ENCODE measurements at places on chromosomes 4 and X. TPM values are rescaled to one million over a fixed set of nuclear protein-coding genes. Genes with fewer than 3 reads are reported as not detected.

The CXXC4 gene
- 0.92 TPM for polyA plus RNA-seq

The SLC49A3 gene
- 10.3 TPM for polyA plus RNA-seq

The PHEX gene
- polyA plus RNA-seq: not detected

The VCX3B gene
- polyA plus RNA-seq: not detected

The GAGE12F gene
- polyA plus RNA-seq: not detected

The SLC4A4 gene
- polyA plus RNA-seq: 1.8 TPM

The CLCN4 gene
- polyA plus RNA-seq: 2.4 TPM

The GAGE12H gene
- not detected for polyA plus RNA-seq

The ERAS gene
- not detected for polyA plus RNA-seq

The NXF2B gene
- not detected for polyA plus RNA-seq

The WAS gene
- polyA plus RNA-seq: 1.6 TPM

The SLITRK4 gene
- 0.15 TPM for polyA plus RNA-seq

The STK26 gene
- 5.5 TPM for polyA plus RNA-seq

The ASB11 gene
- 0.28 TPM for polyA plus RNA-seq

The TMPRSS11A gene
- polyA plus RNA-seq: 0.06 TPM

The DRD5 gene
- polyA plus RNA-seq: not detected

The GAGE12E gene
- polyA plus RNA-seq: not detected

The SHROOM4 gene
- 0.78 TPM for polyA plus RNA-seq

The TIGD2 gene
- 2.3 TPM for polyA plus RNA-seq

The DCAF12L2 gene
- polyA plus RNA-seq: not detected

The ESX1 gene
- not detected for polyA plus RNA-seq

The NUP62CL gene
- polyA plus RNA-seq: not detected

The SPARCL1 gene
- polyA plus RNA-seq: 144 TPM

The XAGE2 gene
- polyA plus RNA-seq: not detected

The POLN gene
- 2.8 TPM for polyA plus RNA-seq

The GAGE2A gene
- not detected for polyA plus RNA-seq

The PLXNB3 gene
- polyA plus RNA-seq: 3.4 TPM

The BMP3 gene
- 0.21 TPM for polyA plus RNA-seq

The FABP2 gene
- polyA plus RNA-seq: 0.03 TPM

The ITIH6 gene
- polyA plus RNA-seq: not detected

The PDZD4 gene
- 2.7 TPM for polyA plus RNA-seq

The FRAS1 gene
- polyA plus RNA-seq: 0.48 TPM

The GAGE12J gene
- polyA plus RNA-seq: not detected

The ZCCHC18 gene
- 0.36 TPM for polyA plus RNA-seq

The CTAG1B gene
- polyA plus RNA-seq: not detected
